BJ (cell line): ENCODE measurements at places on chromosomes 3 and 15. TPM values are rescaled to one million over a fixed set of nuclear protein-coding genes. Genes with fewer than 3 reads are reported as not detected.

SNX22 gene
- 0.04 and 0.07 TPM in 2 replicates for polyA plus RNA-seq

GPR160 gene
- 0.09 and 0.29 TPM in 2 replicates for polyA plus RNA-seq

GREM1 gene
- 2,051 and 2,694 TPM in 2 replicates for polyA plus RNA-seq

SPATA12 gene
- not detected in 2 replicates for polyA plus RNA-seq

CADM2 gene
- polyA plus RNA-seq = not detected in 2 replicates

MED12L gene
- polyA plus RNA-seq = 0.06 and 0.28 TPM in 2 replicates

AQP9 gene
- polyA plus RNA-seq = not detected in 2 replicates

TM4SF4 gene
- polyA plus RNA-seq = 0.10 and 0.42 TPM in 2 replicates

HACD3 gene
- 40.9 and 56.0 TPM in 2 replicates for polyA plus RNA-seq

PRR20G gene
- not detected in 2 replicates for polyA plus RNA-seq

BCHE gene
- not detected in 2 replicates for polyA plus RNA-seq

NANOGP8 gene
- not detected in 2 replicates for polyA plus RNA-seq

CACNA1D gene
- polyA plus RNA-seq = 0.15 and 0.18 TPM in 2 replicates

PRKCD gene
- polyA plus RNA-seq = 24.2 and 33.5 TPM in 2 replicates

EBLN2 gene
- 1.0 and 2.5 TPM in 2 replicates for polyA plus RNA-seq

DUOX1 gene
- polyA plus RNA-seq = 0.09 TPM in 1 of 2 replicates, not detected in the other

ALDH1A2 gene
- polyA plus RNA-seq = 0.29 and 0.50 TPM in 2 replicates

SLC22A14 gene
- 0.15 and 0.33 TPM in 2 replicates for polyA plus RNA-seq

DPPA2 gene
- not detected in 2 replicates for polyA plus RNA-seq

MAP1A gene
- 32.9 and 54.0 TPM in 2 replicates for polyA plus RNA-seq

SLC2A2 gene
- polyA plus RNA-seq = not detected in 2 replicates

TIGIT gene
- polyA plus RNA-seq = not detected in 2 replicates

MAGI1 gene
- polyA plus RNA-seq = 14.4 and 15.2 TPM in 2 replicates

REC114 gene
- not detected in 2 replicates for polyA plus RNA-seq

RPN1 gene
- 370 and 463 TPM in 2 replicates for polyA plus RNA-seq

UBAP1L gene
- 0.72 and 1.0 TPM in 2 replicates for polyA plus RNA-seq

MUC20 gene
- polyA plus RNA-seq = 0.17 and 0.48 TPM in 2 replicates

SEMA7A gene
- polyA plus RNA-seq = 14.1 and 22.7 TPM in 2 replicates

LRRN1 gene
- 0.02 TPM in 1 of 2 replicates, not detected in the other for polyA plus RNA-seq

SERINC4 gene
- polyA plus RNA-seq = 0.04 TPM in 1 of 2 replicates, not detected in the other

CCDC39 gene
- polyA plus RNA-seq = not detected in 2 replicates
